Large intestine (tissue), 12 donors: ENCODE measurements at places on chromosomes 4 and X. TPM values are rescaled to one million over a fixed set of nuclear protein-coding genes. Genes with fewer than 3 reads are reported as not detected.

The VCX3A gene
- 0.10 TPM for polyA plus RNA-seq

The BDH2 gene
- polyA plus RNA-seq = 214 TPM

The PNMA5 gene
- 0.69 TPM for polyA plus RNA-seq

The SCML2 gene
- 6.1 TPM for polyA plus RNA-seq

The C4orf54 gene
- polyA plus RNA-seq = 0.18 TPM

The ANTXR2 gene
- polyA plus RNA-seq = 36.3 TPM
